Stimulated activated CD4-positive, alpha-beta T cell treated with anti-CD3 and anti-CD28 coated beads, Interleukin-2, amount 100 ng/mL, for 24 hours (primary cell): ENCODE measurements at places on chromosomes 12 and 14.

DNA sequence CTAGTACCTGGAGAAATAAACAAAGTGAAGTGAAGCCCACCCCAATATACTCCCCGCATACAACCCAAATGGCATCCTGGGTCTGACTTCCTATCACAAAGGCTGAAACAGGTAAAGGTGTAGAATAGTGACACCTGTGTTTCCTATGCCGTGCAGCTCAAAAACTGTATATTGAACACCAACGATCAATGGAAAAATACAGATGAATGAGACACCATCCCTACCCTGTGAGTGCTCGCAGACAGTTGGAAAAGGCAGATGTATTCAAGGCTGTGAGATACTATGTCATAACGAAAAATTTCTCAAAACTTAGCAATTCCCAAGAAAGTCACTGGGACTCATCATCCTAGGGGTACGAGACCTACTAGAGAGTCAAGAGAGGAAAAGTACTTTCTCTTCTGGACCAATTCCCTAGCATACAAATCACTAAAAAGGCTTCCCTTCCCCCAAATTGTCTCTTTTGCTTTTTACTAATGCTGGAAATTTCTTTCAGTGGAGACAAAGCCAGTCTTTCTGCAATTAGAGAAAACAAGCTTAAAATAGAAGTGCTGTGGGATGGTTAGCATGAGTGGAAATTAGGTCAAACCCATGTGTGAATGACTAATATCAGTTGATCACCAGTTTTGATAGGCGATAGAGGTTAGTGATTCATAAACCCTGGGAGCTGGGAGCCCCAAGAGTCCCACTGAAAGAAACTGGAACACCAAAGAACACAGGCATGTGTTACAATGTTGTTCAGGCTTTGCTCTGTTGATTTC, 249.7 kb downstream of the SPTSSA start:
- DNase-seq: no peak

DNA sequence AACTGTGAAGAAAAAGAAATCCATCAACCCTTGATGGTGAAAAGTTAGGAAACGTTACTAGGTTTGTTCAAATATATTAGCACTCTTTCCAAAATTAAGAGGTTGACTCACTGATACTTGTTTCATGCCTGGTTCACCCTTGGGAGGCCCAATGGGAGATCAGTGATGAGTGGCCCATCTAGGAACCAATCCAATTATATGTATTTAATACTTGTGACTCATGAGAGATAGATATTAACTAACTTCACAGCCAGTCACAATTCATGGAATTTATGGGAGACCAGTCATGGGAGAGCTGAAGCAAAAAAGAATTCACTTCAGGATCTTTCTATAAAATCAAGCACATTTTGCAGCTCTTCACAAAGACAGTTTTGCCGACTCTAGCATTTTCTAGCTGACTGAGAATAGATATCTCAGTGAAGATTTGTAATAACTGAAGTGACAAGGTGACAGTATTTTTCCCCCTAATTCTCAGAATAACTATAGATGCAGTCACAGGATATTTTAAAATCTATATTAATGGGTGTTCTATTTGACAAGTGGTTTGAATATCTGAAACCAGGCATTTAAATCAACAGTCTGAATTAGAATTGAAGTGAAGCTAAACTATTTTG, 230.2 kb downstream of the EPS8 start:
- DNase-seq: no peak

GRCh38 chr12:69595689-69596088, 10.4 kb downstream of the CCT2 start:
- no peak for DNase-seq

GRCh38 chr12:48160807-48161206, 3.5 kb upstream of the ASB8 start:
- no peak for DNase-seq
